Posterior vena cava (tissue), 2 donors: ENCODE measurements at places on chromosomes 4 and X. TPM values are rescaled to one million over a fixed set of nuclear protein-coding genes. Genes with fewer than 3 reads are reported as not detected.

DNA sequence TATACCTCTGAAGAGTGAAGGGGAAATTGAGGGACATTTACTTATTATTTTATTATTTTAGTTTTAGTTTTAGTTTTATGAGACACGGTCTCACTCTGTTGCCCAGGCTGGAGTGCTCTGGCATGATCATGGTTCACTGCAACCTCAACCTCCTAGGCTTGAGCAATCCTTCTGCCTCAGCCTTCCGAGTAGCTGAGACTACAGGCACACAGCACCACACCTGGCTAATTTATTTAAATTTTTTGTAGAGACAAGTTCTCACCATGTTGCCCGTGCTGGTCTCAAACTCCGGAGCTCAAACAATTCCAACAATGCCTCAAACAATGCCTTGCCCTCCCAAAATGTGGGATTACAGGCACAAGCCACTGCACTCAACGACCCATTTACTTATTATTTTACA, 68.4 kb upstream of the BMP2K start:
- DNase-seq, result no peak

DNA sequence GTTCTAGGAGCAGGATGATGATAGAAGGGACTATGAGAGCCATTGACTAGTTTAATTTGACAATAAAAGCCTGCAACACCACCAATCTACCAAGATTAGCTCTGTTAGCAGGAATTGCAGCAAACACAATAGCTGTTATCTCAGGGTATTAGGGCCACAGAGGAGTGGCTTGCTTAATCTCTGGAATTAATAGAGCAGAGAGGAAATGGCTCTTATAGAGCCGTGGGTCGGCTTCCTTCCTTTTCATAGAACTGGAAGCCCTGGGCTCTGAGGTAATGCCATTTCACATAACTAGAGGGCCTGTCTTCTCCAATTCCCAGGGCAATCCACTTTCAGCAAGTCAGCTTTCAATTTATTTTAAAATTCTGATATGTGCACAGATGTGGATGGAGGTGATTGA, 83.0 kb downstream of the MAMLD1 start:
- DNase-seq, result no peak

GRCh38 chr4:184765473-184766340, 31.8 kb upstream of the CENPU start:
- no peak for DNase-seq

GRCh38 chr4:54526560-54526959, 131.2 kb upstream of the KIT start:
- DNase-seq, result no peak

The KLHL13 gene
- 13.0 TPM for total RNA-seq

DNA sequence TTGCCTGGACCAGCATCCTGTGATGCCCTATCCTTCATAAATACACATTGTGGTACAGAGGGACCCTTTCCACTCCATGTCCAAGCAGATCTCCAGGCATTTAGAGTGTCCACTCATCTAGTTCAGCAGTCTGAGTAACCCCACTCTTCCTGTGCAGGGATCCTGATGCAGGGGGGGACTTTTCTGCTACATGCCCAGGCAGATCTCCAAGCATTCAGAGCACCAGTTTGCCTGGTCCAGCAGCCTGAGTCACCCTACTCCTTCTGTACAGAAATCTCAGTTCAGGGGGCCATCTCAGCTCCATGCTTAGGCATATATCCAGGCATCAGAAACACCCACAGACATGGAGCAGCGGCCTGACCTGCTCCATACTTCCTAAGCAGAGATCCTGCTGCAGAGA, 1089.8 kb downstream of the FAT4 start:
- no peak for DNase-seq

GRCh38 chrX:10893976-10894375, 217.2 kb upstream of the HCCS start:
- no peak for DNase-seq

DNA sequence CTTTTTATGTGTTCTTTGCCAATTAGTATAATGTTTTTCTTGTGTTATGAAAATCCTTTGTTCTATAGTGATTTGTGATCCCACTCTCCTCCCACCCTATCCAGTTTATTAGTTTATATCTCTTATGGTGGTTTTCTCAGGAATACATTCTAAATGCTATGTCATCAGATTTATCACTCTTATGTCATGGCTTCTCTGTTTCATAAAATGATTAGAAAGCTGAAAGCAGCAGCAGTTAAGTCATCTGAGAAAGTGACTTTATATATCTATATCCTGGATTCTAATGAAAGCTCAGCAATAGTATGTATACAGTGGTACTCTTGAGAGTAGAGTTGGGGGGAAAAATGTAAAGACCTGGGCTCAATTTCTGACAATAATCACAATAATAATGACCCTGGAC, 41.2 kb downstream of the NCAPG start:
- DNase-seq, result no peak
